ENCODE measurements at places on chromosomes 7 and 10.

DNA sequence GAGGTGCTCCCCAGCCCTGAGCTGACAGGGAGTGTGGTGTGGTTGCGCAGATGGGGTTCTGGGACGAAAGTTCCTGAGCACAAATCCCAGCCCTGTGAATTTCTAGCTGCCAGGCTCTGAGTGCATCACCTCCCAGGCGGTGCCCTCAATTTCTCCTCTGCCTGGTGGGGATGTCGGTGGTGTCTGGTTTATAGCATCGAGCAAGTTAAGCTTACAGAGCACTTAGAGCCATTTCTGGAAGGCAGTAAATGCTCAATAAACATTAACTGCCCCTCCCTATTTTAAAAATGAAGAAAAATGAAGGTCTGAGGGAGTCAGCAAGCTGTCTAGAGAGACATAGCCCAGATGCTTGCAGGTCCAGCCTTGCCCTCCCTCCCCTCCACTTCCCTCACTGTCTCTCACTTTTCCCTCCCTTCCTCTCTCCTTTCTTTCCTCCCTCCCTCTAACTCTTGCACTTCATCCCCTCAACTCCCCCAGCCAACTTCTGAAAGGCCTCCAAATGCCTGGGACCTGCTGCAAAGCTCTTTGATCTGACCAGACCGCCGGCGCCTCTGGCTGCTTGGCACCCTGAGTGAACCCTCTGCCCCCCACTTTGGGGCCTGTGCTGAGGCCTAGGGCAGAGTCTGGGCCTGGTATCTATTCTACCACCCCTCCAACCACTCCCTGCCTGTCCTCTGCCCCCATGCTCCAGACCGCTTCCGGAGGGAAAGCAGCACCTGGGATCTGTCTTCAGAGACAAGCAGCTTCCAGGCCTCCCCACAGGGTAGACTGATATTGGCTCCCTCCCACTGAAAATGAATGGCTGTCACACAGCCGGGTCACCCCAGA lies 438.3 kb downstream of the RPS24 start:
- no peak for DNase-seq

- DNase-seq = no peak
Measured at GRCh38 chr10:14415676-14416307, 85.1 kb upstream of the FRMD4A start.

GRCh38 chr10:102546606-102547320 lies 43.0 kb downstream of the SUFU start:
- DNase-seq = peak; percentile 26

DNA sequence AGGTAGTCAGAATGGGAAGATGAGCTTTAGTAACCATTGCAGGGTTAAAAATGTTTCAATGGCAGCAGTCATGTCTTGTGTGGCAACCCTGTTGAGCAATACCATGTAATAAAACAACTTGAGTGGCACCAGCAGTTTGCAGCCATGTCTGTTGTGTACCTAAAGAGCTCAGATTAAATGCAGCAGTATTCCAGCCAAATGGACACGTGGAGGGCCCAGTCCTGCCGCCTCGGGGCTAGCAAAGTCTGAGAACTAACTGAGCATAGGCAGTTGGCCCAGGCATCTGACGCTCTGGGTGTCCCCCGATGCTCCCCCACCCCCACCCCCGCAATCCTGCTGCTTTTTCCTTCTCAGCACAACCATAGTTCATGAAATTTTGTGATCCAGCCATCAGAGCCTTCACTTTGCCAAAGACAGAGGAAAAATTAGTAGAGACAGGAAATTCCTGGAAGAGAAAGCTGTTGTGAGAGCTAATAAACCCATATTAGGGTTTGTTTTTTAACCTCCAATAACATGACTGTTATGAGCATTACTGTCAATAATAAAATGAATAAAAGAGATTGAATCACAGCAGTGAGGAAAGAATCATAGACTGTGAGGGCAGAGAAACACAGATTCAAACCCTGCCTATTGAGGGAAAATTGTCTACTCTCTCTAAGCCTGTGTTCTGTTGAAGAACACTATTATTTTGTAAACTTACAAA lies 220.6 kb upstream of the RHOBTB1 start:
- no peak for DNase-seq

DNA sequence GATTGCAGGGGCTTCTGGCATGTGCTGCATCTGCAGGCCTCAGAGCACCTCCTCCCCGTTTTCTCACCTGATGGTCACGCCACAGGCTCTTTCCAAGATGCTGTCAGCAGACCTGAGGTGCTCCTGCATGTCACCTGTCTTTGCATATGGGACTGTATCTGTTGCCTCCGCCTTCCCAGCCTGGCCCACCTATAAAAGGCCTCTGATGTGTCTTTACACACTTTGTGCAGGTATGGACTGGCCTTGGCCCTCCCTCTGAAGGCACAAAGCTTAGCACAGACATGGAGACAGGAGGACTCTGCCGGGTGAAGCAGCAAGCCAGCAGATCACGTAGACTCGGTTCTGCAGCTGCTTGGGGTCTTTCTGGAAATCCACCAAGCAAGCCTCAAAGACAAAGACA lies 220.9 kb upstream of the PPP2R2D start:
- DNase-seq = no peak

DNA sequence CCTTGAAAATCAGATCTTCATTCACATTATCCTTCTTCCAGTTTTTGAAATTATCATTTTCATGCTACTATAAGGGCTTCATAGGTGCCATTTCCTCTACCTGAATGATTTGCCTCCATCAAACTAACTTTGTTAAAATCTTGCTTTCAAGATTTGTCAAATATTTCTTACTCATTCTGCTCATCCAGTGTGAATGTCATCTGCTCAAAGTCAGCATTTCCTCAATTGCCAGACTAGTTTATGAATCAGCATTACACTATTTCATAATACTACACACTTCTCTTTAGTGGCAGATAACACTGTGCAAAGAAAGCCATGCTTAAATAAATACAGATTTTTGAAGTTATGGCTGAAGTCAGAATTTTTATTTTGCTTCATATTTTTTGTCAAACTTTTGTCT lies 21.3 kb upstream of the LIPF start:
- DNase-seq = no peak

DNA sequence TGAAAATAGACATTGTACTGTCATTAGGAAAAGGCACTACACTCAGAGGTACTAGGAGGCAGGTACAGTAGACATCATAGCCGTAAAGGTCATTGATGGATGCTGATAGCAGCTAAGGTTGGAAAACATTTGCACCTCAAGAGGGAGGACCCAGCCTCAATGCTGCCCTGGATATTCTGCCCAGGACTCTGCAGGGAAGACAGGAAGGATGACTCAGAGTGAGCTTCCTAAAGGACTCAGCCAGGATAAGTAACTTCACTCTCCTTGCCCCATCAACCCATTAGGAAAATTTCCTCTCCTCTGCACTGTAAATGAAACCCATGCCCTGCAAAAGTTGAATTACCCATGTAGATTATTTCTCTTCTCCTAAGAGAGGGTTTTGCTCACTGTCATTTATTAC lies 617.9 kb upstream of the MKI67 start:
- no peak for DNase-seq

DNA sequence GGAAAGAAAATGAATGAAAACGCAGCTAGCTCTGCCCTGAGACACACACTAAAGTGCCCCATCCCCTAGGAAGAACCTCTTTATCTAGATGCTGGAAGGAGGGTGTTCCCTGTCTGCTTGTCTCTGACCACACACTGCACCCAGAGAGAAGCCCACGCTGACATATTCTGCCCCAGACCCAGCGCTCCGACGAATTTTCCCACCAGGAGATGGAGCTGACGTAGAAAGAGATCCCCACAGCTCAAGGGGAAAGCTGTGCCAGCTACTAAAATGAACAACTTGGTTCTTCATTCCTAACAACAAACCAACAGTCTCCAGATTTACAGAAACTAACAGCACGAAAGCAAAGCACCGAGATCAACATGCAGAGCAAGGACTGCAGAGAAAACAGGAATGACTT lies 73.3 kb downstream of the KIAA1549 start:
- no peak for DNase-seq

GRCh38 chr7:409339-410281 lies 110.0 kb downstream of the PDGFA start:
- DNase-seq = no peak

GRCh38 chr7:7351832-7352231 lies 169.5 kb downstream of the C1GALT1 start:
- no peak for DNase-seq

GRCh38 chr7:105875505-105875904 lies 894 bp downstream of the ATXN7L1 start:
- no peak for DNase-seq

GRCh38 chr7:75559355-75559975 lies 67.3 kb downstream of the SPDYE5 start:
- DNase-seq = no peak

GRCh38 chr10:75681334-75681733 lies 249.9 kb downstream of the LRMDA start:
- DNase-seq = no peak

Data from fibroblast of skin of left biceps (primary cell).